ENCODE measurements at places on chromosomes 3 and 15.

DNA sequence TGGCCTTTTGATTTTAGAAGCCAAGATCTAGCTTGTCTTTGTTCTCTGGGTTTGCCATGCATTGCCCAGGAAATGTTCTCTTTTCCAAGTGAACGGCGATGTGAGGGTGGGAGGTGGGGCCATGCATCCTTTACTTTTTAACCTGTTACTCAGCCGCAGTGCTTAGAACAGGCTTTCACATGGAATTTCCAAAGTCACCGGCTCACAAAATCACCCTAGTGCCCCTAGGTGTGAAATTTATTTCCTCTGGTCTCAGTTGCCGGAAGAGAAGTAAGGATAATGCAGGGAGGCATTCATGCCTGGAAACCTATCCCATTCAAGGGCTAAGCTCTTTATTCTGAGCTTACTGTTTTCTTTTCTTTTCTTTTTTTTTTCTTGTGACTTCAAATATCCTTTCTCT is 93.2 kb downstream of the CACNA2D3 start:
- no peak for DNase-seq

DNA sequence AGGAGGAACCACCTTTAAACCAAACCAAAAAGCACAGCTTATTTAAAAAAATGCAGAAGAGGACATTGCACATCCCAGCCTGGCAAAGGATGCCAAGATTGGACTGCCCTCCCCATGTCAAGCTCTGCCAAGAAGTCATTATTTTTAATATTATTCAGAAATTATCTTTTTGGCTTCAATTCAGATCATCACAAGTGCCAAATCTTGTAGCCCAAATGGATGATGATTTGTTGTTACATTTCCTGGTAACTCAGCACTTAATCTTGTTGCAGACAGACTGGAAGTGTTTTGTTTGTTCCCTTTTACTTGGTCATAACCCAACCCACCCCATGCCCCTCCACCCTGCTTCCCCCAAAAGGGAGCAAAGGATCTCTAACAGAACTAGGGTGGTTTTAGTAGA is 28.1 kb upstream of the LXN start:
- no peak for DNase-seq

DNA sequence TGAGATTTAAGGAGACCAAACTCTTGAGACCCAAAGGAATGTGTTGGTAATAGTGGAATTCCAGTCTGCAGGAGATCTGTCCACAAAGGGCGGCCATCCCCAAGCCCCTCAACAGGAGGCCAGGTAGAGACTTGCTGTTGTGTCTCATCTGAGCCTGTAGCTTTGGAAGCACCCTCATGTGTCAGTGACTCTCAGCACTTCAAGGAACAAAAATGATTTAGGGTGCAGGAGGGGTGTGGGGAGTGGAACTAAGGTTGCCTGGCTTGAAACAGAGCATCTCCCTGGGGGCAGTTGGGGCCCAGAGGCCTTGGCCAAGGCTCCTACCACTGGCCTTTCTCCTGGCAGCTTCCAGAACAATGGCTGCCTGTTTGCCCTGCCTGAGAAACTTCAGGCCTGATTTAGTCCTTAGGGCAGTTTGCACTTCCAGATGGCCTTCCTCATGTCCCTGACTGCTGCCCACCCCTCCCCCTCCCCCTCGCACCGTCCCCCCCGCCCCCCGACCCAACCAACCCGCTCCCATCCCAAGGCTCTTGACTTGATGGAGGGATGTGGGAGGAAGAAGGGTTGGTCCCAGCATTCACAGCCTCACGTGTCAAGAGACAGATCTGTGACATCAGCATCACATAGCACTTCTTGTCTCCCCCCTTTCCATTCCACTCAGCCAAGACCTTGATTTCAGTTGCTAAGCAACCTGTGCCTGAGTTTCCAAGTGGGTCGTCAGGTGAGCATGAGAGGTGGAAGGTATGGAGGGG is 77.1 kb downstream of the CORO2B start:
- peak; percentile 34 for DNase-seq

GRCh38 chr15:52185151-52185561 is 6.0 kb downstream of the GNB5 start:
- no peak for DNase-seq

DNA sequence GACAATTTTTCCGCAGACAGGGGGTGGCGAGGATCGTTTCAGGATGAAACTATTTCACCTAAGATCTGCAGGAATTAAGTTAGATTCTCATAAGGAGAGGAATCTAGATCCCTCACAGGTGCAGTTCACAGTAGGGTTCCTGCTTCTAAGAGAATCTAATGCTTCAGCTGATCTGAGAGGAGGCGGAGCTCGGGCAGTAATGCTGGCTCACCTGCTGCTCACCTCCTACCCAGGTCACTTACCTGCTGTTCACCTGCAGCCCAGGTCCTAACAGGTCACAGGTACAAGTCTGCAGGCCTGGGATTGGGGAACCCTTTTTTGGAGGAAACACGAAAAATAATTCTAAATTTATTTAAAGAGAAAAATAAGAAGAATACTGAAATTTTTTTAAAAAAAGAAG is 406.8 kb downstream of the MCTP2 start:
- no peak for DNase-seq

DNA sequence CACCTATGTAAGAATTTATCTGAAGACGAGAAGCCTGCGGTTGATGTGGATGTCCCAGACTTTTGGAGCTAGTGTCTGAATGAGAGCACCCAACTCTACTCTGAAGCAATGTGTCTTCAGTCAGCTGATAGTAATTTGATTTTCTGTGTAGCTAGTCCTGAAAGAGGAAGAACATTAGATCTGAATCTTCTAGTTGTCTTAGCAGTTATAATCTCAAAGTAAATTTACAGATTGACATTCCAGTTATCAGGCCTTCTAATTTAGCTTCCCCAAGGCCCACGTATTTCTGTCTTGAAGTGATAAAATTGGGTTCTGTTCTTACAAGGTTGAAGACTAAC is 1.5 kb downstream of the TCAIM start:
- DNase-seq = no peak

DNA sequence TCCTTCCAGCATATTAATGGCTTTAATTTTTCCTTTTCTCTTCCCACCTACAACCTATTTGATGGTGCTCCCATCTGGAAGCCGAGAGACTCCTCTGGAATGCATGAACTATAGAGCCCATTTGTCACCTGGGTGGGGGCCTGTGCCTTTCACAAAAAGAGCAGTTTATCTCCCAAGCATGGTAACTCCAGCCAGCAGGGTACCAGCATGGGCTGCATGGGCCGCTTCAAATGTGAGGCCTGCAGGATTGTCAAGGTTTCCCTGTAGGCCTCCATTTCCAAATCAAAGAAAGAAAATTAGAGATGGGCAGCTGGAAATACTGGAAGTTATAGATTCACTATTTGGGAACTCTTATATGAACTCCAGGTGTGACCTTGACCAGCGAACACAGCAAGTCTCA is 50.7 kb upstream of the SKOR1 start:
- no peak for DNase-seq

DNA sequence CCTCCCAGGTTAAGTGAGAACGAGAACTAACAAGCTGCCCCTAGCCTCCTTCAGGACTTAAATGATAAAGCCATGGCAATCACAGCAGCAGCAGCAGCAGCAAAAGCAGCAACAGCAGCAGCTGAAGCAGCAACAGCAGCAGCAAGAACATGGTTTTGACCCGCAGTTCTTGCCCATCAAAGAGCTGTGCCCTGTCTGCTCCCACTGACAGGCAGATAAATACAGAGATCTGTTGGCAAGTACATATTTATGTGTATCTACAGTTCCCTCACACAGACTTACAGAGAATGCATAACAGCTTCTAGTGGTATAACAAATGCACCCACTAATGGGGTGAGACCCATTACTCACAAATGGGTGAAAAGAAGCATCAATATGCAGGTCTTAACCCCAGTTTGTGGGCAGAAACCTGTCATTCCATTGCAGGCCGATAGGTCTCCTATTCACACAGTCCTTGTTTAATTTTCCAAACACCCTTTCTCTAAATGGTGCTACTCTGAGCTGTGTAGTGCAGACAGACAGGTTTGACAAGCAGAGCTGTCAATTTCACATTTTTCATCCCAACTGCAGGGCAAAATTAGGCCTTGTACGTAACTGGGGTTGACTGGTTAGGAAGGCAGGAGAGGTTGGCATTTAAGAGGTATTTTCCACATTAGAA is 316.3 kb downstream of the TIGIT start:
- no peak for DNase-seq

- DNase-seq = no peak
Measured at GRCh38 chr15:88707771-88708654, 69.2 kb downstream of the ISG20 start.

DNA sequence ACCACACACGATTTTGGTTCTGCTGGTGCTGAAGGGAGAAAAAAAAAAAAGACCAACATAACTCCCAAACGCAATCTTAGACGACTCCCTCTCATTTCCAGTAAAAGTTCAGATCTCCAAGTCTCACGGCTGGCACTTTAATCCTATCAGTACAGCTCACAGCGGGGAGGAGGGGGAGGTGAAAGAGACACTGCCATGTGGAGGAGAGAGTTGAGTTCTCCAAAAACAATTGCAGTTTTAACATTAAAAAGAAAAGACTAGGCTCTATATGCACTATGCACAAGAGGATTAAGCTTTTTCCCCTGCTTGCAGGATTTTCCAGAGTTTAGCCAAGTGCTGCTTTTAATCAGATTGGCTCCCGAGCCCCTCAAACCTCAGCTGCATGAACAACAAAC is 16.8 kb downstream of the BMF start:
- DNase-seq = no peak

DNA sequence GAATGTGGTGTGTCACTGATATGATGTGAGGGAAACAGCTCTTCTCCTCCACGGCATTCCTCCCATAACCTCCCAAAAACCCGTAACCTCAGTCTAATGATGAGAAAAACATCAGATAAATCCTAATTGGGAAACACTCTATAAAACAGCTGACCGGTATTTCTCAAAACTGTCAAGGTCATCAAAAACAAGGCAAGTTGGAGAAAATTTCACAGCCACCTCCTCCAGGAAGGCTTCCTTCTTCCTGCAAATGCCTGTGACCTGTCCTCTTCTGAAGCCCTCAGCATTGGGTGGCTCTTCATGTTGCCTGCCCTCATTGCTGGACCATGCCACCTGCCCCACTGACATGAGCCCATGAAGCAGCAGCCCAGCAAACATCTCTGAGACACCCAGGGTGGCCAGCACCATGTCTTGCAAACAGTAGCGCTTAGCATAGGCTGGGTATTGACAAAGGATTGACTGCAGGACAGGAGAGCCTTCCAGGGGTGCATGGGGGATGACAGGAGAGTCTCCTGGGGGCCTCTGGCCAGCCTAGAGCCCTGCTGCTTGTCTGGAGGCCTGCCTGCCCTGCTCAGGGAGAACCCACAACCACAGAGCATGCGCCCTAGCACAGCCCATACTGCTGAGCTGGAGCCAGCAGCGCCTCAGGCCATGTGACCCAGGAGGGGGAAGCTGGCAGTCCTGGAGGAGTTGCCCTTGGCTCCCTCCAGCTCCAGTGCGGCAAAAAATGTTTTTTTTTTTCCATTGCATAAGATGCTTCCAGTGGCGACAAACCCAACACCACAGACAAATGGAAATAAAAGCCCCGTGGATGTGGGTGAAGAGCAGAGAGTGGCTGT is 49.7 kb downstream of the XXYLT1 start:
- peak; percentile 75 for DNase-seq

DNA sequence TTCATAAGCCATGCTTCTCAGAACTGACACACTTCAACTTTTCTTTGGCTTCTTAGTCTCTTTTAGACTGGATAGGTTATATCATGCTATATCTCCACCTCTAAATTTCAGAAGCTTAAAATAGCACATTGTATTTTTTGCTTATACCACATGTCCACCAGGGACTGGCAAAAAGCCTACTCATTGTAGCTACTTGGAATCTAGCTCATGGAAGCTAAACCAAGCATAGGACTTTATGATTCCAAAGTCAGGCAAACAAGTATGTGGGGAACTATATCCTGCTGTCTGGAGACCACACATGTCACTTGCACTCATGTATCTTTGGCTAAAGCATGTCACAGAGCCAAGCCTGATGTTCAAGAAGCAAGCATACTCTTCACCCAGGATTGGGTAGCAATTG is 245.0 kb upstream of the RASGRP1 start:
- DNase-seq = no peak

GRCh38 chr3:192091831-192092230 is 630.9 kb downstream of the PYDC2 start:
- DNase-seq = no peak

GRCh38 chr3:162729686-162730085 is 1233.1 kb downstream of the OTOL1 start:
- DNase-seq = no peak

DNA sequence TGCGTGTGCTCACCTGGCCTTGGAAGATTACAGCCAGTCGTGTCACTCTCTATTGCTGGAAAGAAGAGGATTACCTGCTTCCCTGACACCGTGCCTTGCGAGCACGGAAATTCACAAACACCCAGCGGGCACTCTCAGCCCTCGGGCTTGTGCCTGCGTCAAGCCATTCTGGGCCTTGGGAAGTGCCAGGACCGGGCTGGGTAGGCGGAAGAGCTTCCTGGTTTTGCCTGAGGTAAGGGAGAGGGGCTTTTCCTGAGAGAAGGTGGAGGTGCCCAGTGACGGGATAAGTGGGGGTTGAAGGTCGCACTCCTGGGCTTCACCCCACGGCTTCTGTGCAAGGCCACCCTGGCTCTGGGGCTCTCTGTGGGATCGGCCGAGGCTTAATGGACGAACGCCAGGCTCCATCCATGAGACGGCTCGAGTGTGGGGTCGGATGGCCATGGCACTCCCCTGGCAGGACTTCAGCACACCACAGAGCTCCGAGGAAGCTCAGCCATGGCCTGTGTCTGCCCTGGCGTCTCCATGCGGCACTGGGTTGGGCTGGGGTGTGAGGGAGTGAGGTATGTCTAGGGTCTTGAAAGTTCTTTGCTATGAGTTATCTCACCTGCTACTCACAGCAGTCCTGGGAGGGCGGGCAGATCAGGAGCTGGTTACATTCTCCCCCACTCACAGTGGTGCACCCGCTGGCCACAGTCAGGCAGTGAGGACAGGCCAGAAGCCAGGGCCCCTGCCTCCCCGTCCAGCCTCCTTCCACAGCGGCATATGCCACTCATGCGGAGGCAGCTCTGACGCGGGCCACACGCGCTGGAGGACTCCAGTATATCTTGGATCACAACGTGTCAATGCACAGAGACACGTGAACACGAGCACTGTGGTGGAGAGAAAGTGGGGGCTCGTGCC is 209.0 kb downstream of the XXYLT1 start:
- no peak for DNase-seq

GRCh38 chr15:25830844-25831451 is 32.2 kb downstream of the ATP10A start:
- peak; percentile 75 for DNase-seq

GRCh38 chr3:128753715-128754114 is 27.7 kb downstream of the RAB7A start:
- DNase-seq = no peak

DNA sequence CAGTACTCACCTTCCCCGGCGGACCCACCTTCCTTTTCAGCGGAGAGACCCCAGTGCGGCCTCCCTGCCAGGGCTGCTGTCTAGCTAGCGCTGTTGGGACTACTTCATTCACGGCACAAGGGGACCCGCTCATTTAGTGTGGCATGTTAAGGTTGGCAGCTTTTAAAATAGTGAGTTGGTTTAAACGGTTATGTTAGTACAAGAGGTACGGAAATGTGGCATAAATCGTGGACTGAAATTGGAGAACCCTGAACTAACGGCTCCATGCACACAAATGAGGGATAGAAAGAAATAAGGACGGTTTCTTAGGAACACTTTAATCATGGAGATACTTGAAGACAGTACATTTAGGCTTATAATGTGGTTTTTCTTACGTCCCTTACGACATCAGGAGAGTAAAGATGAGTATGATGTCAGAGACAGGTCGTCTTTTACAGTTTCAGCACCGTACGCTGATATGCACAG is 752 bp downstream of the CEP63 start:
- DNase-seq = no peak

GRCh38 chr3:48294611-48295263 is 38.7 kb downstream of the SPINK8 start:
- no peak for DNase-seq

- no peak for DNase-seq
Measured at GRCh38 chr3:12948371-12948770, 107.0 kb upstream of the RPL32 start.
